Activated CD4-positive, alpha-beta T cell treated with anti-CD3 and anti-CD28 coated beads, Interleukin-2, amount 10 ng/mL, durations not matched to agents 24 days and 14 days (primary cell): ENCODE measurements at places on chromosomes 3 and 15.

DNA sequence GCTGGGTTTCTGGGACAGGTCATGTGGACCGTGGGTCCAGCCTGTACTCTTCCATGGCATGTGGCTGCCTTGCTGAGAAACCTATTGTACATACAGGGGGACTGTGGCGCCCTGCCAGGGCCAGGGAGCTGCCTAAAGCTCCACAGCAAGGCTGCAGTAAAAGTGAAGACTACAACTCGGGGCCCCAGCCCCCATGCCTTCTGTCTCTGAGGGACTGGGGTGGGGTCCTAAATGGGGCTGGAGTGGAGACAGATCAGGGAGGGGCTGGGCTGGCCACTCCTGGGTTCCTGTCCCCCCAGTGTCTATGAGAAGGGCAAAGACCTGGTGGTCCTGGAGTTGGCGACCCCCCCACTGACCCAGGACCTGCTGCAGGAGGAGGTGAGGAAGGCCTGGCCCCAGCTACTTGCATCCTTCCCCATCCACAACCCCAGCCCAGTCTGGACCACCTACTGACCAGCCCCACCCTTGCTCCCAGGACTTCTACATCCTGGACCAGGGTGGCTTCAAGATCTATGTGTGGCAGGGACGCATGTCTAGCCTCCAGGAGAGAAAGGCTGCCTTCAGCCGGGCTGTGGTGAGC lies 7.3 kb downstream of the VILL start:
- no peak for DNase-seq

DNA sequence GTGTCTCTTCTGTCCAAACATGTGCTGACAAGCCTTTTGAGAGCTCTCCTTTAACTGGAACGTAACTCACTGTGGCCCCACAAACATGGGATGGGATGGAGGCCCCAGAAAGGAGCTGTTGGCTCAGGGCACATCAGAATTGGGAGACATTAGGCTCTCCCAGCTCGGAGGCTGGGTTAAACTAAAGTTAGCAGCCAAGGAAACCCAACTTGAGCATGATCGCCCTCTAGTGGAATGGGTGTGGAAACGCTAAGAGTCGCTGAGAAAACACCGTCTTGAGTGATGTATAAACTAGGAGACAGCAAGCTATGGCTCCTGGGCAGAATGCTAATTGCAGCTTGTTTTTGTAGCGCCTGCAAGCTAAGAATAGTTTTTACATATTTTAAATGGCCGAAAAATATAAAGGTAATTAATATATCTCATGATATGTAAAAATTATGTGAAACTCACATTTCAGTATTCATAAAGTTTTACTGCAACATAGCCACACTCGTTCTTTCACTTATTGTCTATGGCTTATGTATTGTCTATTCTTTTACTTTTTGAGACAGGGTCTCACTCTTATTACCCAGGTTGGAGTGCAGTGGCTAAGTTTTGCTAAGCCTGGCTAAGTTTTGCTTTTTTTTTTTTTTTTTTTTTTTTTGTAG lies 138.8 kb upstream of the HACD2 start:
- DNase-seq = peak; percentile 86

DNA sequence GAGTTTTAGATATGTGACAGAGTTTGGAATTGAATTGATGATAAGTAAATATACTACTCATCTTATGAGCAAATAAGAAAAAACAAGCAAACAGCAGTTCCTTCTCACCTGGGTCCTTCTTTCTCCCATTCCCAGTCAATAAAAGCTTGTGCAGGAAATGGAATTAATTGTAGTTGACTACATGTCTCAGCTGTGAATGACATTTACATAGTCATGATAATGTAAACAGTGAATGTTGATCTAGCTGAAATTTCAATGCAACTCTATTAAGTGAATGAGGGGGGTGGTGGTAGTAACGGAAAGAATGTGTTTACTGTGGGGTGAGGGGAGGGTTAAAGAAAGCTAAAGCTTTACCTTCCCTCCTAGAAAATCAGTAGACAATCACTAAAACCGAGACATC lies 76.2 kb downstream of the NFKBIZ start:
- DNase-seq = no peak

GRCh38 chr3:19547665-19548464 lies 386.2 kb downstream of the EFHB start:
- no peak for DNase-seq

- DNase-seq = no peak
These were observed 103.5 kb downstream of the MITF start for GRCh38 chr3:69842789-69843188.

DNA sequence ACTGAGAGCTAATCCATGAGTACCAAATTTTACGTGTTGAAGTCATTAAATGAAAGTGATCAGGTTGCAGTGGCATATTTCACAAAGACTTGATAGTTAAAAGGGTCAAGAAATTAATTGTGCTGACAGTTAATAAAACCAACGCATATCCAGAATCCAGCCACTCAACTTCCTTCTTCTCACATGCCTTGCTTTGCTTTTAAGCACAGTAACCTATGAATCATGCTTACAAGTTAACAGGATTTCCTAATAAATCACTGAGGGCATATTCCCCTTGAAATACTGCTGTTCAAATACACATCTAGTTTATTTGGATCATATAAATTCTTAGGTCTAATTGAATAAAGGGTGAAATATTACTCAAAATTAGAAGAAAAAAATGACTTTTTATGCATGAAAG lies 801.5 kb upstream of the EPHA6 start:
- no peak for DNase-seq

DNA sequence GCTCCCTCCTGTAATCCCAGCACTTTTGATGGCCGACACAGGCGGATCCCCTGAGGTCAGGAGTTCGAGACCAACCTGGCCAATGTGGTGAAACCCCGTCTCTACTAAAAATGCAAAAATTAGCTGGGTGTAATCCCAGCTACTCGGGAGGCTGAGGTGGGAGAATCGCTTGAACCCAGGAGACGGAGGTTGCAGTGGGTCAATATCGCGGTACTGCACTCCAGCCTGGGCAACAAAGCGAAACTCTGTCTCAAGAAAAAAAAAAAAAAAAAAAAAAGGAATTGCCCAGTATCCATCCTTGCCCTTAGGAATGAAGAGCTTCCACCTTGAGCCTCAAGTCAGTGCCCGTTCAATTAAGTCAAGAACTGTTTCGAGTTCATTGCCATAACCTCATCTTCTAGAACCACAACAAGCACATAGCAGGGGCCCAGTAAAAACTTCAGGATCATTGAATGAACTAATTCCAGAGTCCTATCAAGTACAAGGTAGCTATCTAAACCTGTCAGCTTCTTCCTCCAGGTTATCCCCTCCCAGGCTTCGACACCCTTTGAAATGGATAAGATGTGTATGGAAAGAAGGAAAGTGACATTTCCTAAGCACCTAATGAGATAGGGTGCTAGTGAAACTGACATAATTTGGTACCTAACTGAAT lies 826 bp downstream of the DBR1 start:
- peak; percentile 62 for DNase-seq

DNA sequence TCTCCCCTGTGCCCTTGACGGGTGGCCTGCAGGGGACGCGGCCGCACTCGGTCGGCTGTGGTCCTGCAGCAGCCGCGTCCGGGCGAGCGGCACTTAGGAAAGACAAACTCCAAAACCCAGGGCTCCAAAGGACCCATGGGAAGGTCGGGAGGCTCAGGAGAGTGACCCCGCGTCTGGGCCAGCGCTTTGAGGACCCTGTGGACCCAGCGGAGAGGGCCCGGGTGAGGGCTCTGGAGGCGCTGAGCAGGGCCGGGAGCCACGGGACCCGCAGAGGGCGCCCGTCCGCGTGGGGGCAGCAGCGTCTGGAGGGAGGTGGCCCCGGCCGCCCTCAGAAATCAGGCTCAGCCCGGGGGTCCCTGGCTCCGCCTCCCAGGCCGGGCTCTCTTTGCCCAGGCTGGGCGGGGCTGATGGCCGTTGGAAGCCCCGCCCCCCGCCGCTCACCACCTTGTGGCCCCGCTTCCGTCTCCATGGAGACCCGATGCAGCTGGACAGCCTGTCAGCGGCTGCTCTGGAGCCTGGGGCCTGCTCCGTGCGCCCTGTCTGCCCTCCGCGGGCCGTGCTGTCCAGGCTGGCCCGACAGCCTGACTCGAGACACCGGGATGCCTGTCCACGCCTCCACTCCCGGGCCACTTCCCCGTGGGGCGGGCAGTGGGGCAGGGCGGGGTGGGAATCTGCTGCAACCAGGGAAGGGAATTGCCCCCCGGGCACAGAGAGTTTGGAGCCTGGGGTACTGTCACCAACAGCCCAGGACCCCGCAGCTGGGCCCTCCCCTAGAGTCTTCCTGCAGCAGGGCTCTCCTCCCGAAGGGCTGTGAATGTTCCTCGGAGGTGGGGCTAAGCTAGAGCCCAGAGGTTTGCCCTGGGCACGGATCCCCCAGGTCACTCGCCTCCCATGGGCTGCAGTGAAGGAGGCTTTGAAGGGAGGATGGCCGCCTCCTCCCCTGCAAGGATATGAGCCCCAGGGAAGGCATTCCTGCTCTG lies 34.8 kb upstream of the RPL32 start:
- peak; percentile 67 for DNase-seq

DNA sequence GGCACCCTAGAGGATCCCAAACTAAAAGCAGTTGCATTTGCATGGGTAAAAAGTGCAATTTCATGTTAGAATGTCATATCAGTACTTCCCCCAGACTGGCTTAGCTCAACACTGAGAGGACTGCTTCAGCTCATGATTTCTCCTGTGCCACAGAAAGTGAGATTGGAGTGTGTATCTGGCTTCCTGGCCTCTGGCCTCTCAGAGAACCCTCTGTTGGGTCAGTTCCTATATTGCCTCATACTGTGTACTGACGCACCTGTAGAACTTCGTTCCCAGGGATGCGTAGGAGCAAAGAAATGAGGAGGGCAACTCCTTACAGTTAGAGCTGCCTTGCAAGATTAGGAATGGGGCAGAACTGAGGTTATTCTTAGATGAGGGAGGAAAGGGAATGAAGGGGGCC lies 340.8 kb downstream of the TIGIT start:
- DNase-seq = no peak

DNA sequence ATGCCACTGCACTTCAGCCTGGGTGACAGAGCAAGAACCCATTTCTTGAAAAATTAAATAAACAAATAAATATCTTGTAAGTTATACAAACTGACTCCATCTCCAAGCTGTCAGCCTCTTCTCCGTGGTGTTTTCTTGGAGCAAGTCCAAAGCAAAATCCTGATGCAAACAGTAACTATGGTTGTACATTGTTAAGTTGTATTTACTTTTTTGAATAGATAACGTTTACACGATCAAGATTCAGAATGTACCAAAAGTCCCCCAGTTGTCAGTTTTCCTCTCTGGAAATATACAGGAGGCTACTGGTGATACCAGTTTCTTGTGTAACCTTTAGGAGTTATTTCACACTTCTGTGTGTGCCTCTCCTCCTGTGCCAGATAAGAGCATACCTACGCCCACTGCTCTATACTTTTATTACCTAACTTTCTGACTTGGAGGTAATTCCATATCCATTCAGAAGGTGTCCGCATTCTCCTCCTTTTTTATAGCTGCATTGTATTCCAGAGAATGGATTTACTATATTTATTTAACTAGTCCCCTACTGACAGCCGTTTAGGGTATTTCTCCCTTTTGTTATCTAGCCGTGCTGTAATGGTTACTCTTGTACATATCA lies 14.2 kb downstream of the CMTM7 start:
- no peak for DNase-seq

DNA sequence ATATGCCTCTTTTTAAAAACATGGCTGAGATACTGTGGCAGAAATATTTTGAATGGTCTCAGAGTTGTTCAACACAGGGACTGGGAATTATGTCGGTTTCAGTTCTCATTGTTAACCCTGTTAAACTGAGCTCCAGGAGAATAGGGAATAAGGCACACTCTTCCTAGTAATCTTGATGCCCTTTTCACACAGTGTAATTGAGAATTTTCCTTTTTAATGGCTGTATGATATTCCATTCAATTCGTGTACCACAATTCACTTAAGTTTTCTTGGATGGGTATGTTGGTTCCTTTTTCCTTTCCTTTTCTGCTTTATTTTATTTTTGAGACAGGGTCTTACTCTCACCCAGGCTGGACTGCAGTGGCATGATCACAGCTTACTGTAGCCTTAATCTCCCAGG lies 33.7 kb upstream of the BCL2L10 start:
- no peak for DNase-seq

DNA sequence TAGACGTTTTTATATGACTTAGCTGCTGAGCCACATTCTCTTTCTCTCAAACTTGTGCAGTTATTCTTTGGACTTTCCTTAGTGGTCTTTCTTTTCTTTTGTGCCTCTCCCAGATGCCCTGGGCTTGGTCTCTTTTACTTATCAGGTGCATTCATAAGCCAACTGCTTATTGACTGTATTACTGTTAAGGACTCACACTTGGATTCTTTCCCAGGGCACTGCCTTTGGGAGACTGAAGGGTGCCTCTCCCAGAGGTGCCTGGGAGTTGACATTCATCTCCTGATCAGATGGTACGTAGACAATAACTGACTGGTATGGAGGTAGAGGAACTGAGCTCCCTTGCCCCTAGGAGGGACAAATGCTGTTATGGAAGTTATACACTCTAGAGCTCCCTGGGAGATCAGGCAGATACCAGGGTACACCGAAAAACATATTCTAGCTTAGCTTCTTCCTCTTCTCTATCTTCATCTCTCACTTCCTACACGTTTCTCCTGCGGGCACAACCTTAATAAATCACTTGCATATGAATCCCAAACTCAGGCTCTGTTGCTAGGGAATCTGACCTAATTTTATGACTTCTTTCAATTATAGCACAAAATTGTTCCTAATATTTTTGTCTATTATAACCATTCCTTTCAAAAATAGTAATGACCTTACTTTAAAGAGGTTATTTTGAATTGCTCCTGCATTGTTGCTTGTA lies 24.7 kb downstream of the PARP15 start:
- DNase-seq = no peak

DNA sequence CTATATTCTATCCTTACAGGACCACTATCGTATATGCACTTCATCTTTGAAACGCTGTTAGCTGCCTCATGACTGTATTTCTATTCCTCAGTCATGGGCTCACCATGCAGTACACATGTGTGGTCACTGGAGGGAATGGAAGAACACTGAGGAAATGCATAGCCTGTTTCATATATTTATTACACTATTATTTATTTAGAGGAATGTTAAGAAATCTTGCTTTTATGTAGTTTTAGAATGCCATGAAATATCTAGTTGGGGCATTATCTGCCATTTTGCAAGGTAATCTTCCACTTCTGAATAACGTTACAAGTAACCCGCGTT lies 155.7 kb downstream of the IGF1R start:
- DNase-seq = no peak
